ENCODE measurements at places on chromosomes 2 and 18.
A peak's percentile ranks its signal among the peaks of the same experiment; 100 is the strongest.

DNA sequence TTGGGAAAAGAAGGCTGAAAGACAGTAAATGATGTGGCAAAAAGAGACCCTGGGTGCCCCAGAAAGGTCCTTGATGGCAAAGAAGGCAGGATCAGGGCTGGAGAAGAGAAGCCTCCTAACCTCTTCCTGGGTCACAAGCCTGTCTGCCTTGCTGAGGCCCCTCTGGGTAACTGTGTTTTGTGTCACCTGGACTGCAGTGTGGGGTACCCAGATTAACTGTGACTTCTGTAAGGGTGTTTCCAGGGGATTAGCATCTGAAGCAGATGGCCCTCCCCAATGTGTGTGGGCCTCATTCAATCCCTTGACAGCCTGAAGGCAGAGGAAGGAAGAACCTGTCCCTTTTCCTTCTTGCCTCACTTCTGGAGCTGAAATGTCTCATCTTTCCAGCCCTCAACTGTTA is 35.6 kb upstream of the APCDD1 start:
- no peak for DNase-seq

- peak; percentile 25 for DNase-seq
Observed at GRCh38 chr2:61135510-61135909, 26.5 kb upstream of the C2orf74 start.

- no peak for DNase-seq
Observed at GRCh38 chr2:19541884-19542283, 183.5 kb upstream of the OSR1 start.

GRCh38 chr2:71223767-71224333 is 3.1 kb downstream of the PAIP2B start:
- peak; percentile 9 for DNase-seq

- DNase-seq: no peak
Observed at GRCh38 chr2:88230911-88231310, 60.8 kb downstream of the THNSL2 start.

DNA sequence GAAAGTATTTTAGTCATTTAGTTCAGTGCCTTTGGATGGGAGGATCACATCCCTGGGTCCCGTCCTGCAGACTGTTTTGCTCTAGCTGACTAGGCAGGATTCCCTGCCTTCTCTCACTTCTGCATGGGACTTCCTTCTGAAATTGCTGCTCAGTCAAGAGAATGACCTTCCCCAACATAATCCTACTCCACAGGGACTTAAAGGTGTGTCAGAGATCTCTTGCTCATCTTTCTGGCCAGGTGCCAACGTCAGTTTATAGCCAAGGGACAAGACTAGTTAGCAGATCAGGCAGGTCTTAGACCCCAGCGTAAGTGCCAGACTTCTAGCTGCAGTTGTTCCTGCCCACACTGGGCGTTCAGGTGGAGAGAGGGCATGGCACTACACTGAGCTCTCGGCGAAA is 9.5 kb upstream of the IL1B start:
- no peak for DNase-seq

DNA sequence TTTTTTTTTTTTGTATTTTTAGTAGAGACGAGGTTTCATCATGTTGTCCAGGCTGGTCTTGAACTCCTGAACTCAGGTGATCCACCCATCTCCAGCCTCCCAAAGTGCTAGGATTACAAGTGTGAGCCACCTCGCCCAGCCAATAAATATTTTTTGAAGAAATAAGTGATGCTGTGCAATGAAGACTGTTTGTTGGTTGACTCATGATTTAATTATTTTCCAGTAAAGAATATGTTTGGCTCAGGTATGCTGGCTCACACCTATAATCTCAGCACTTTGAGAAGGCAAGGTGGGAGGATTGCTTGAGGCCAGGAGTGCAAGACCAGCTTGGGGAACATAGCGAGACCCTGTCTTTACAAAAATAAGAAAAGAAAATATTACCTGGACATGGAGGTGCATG is 41.8 kb upstream of the LPIN2 start:
- no peak for DNase-seq

DNA sequence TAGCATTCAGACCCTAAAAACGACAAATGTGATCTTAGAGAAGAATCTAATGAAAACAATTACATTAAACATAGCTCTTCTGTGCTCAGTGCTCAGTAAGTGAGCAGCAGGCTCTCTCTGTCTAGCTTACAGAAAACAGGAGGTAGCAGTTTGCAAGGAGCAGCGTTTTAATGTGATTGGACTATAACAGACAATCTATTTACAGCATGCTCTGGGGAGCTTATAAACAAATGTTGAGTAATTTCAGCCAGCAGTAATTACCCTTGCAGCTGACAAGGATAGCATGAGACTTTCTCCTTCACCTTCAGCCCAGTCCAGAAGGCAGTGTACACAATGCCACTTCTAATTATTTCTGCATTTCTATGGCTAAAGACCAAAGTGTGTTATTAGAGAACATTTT is 270.4 kb downstream of the FIGN start:
- DNase-seq: no peak

DNA sequence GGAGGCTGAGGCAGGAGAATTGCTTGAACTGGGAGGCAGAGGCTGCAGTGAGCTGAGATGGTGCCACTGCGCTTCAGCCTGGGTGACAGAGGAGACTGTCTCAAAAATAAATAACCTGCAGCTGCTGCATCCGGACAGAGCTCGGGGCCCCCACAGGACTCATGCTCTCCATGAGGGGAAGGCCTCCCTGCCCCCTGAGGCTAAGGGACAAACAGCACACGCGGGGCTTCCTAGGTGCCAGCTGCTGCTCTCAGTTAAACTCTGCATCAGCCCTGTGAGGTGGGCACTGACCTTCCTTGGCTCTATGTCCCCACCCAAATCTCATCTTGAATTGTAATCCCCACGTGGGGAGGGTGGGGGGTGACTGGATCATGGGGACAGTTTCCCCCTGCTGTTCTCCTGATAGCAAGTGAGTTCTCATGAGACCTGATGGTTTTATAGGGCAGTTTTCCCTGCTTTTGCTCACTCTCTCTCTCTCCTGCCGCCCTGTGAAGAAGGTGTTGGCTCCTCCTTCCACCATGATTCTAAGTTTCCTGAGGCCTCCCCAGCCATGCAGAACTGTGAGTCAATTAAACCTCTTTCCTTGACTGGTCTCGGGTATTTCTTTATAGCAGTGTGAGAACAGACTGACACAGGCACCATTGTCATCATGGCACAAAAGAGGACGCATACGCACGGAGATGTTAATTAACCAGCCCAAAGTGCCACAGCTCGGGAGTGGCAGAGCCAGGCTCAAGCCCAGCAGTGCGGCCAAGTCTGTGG is 49.9 kb upstream of the TAF1B start:
- DNase-seq: no peak

Data from HFF-Myc (cell line).